Left ventricle myocardium inferior (tissue), 1 donor: ENCODE measurements at places on chromosomes 3 and 15. TPM values are rescaled to one million over a fixed set of nuclear protein-coding genes. Genes with fewer than 3 reads are reported as not detected.

DNA sequence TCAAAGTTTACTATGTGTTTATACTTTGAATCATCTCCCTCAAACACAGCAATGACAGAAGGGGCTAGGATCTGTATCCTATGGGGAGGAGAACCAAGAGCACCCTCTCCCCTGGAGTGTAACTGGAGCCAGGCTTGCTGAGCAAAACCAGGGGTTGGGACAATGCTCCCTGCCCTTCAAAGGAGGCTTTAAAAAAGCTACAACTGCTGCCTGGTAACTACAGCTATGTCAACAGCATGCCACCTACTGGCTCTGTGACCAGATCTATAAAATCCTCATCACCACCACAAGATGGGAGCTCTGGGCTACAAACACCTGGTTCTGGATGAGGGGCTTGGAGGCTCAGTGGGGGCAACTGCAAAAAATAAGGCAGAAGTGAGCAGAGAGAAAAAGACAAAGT lies 61.9 kb downstream of the ANO10 start:
- no peak for DNase-seq

GRCh38 chr15:77185242-77185785 lies 114.4 kb upstream of the TSPAN3 start:
- no peak for DNase-seq

CCDC9B gene
- total RNA-seq = 155 TPM

- no peak for DNase-seq
Measured at GRCh38 chr3:6622712-6623111, 238.2 kb upstream of the GRM7 start.

DNA sequence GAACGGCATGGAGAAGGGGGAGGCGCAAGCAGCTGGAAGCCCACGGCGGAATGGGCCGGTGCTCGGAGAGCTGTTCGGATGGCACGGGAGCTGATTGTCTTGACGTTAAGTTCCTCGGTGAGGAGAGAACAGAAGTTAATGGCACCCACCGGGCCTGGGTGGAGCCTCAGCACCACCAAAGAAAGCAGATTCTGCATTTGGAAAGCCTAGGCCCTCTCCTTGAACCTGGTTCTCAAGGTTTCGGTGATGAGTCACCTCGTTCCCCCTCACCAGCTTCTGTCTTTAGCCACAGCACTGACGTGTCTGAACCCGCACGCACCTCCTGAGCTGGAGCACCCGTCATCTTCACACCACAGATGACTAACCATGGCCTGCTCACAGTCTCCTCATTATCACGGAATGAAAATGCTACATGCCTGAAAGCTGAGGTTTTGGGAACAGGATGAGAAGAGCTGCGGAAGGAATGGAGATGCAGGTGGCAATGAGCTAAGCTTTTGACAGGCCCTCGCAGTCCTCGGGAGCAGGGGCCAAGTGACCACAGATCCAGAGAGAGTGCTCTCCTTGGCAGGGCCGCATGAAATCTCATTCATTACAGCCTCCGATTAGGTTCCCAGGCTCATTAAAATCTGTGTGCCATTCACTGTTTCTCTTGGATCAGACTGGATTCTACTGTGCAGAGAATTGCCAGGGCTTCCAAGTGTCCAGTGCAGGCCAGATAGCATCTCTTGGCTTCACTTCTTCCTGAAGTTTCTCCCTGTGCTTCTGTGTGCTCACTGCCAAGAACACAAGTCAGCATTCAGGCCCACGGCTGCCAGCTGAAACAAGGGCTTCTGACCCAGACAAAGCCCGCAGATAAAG lies 96.3 kb upstream of the DLG1 start:
- DNase-seq = peak; percentile 64

PLA2G4E gene
- not detected for total RNA-seq

DNA sequence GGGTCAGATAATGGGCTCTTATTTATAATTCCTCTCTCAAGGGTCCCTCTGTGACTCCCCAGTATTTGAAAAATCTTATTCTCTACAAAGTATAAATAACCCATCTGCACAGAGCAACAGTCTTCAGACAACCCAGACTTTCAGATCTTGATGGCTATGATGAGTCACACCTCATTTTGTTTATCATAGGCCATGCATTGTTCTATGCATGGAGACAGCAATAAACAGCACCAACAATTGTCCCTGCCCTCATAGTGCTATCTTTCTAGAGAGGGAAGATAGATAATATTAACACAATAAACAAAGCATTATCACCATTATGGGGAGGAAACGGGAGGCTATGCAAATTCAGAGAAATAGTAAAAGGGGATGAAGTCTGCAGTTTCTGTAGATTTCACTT lies 13.4 kb downstream of the FHIT start:
- DNase-seq = no peak

GUCA1C gene
- total RNA-seq = 5.8 TPM

DNA sequence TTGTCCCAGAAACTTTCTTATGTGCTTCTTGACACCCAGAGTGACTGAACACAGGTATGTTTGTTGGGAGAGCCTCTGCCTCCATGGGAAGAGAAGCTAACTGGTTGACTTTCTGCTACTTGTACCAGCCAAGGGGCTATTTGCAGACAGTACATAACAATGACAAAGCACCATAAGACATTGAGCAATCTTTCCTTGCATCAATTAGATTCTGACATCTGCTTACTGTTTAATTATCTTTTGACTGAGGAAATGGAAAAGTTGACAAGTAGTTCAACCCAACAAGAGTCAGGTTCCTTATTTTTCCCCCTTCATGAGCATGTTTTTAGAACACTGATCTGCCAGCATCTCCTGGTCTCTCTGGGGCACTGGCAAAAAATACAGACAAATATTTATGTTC lies 157.7 kb downstream of the RPLP1 start:
- no peak for DNase-seq
